ENCODE measurements at places on chromosomes 12 and 14.

GRCh38 chr14:100442498-100443490, 119.7 kb downstream of the SLC25A47 start:
- DNase-seq: no peak

GRCh38 chr12:12726555-12727093, 9.5 kb downstream of the CDKN1B start:
- no peak for DNase-seq

DNA sequence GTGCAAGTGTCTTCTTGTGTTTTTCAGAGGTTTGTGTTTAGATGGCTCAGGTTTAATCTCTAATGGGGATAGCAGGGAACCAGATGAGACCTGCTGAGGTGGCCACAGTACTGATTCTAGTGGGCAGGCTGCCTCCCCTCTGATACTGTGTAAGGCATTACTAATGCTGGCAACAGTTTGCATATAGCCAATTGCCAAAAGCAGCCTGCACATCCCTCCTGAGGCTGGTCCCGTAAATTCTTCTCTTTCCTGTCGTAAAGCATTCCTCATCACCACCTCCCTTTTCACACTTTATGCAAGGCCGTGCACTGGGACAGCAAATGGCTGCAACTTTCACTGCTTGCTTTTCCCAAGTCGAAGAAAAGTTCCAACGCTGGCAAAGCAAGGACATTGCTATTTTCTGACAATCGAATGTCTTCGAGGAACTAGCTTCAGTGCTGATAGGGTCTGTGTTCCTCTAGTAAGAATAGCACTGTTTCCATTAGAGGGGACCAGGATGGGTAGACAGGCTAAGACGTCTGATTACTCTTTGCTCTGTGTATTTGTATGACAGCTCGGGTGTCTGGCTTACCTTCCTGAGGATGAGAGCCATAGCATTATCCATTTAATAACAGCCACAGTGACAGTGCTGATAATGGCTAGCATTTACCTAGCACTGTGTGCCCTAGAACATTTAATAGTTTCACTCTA, 178.2 kb upstream of the HIF1A start:
- no peak for DNase-seq

GRCh38 chr12:77133566-77133965, 68.2 kb upstream of the E2F7 start:
- DNase-seq: no peak

- no peak for DNase-seq
Observed at GRCh38 chr14:79915406-79915805, 295.9 kb downstream of the DIO2 start.

- no peak for DNase-seq
Observed at GRCh38 chr14:97453991-97454390, 656.8 kb downstream of the VRK1 start.

- no peak for DNase-seq
Observed at GRCh38 chr12:5433845-5434646, 2.1 kb downstream of the NTF3 start.

- no peak for DNase-seq
Observed at GRCh38 chr14:32545095-32545494, 216.0 kb downstream of the AKAP6 start.

DNA sequence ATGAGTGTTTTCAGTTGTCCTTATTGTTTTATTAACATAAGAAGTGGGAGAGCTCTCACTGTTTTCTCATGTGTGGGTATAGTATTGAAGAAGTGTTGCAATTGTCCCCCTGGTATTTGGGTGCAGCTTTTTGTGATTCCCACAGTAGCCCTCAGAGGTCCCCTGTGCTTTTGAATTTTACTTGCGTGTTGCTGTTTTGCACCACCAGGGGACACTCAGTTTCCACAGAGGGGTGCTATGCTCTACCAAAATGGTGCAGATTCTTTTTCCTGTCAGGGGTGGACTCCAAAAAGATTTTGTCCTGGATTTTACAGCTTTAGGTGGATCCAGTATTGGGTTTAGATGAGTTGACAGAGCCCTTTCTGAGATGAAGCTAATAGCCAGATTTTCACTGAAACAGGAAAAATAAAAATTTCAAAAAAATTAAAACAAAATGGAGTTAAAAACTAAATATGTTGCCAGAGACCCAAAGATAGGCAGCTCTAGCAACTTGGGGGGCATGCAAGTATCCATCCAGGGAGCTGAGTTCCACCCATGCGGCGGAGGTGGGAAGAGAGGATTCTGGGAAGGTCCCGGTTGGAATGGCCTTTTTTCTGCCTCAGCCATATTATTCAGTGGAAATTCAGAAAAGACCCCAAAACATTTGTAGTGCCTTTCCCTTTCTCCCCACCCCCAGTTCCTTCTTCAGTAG, 50.2 kb downstream of the TTLL5 start:
- DNase-seq: no peak

DNA sequence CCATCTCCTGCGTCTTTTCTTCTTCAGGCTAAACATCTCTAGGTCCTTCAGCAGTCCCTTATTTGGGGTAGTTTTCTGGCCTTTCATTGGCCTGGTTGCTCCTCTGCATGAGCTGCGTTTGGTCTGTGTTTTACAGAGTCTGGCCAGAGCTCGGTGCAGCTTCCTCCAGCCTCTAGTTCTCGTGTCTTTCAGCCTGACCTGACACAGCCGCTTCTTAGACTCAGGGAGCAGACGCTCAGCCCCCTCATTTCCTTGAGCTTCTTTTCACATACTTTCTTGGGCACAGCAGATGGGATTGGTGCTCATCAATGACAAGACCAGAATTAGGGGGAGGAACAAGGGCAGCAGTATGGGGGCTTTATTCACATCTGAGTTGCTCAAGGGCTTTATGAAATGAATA, 13.6 kb upstream of the GSG1 start:
- DNase-seq: no peak

DNA sequence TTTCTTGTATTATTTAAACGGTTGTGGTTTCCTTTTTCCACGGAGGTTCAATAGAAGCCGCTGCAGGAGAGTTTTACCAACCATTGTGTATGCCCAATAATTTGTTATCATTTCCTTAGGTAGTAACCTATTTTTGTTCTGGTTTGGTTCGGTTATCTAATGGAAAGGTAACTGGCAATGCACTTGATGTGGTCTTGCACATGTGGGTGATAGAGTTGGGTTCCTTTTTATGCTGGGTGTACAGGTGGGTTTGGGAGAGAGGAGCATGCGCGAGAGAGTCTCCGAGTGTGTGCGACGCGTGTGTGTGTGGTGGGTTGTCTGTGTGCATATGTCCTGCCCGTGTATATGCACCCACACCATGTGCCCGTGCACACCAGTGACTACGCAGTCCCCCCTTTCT, 102.7 kb upstream of the FKBP4 start:
- no peak for DNase-seq

GRCh38 chr12:51672334-51672733, 81.3 kb downstream of the SCN8A start:
- DNase-seq: no peak

- DNase-seq: no peak
Observed at GRCh38 chr12:79521576-79521975, 169.2 kb downstream of the PAWR start.

DNA sequence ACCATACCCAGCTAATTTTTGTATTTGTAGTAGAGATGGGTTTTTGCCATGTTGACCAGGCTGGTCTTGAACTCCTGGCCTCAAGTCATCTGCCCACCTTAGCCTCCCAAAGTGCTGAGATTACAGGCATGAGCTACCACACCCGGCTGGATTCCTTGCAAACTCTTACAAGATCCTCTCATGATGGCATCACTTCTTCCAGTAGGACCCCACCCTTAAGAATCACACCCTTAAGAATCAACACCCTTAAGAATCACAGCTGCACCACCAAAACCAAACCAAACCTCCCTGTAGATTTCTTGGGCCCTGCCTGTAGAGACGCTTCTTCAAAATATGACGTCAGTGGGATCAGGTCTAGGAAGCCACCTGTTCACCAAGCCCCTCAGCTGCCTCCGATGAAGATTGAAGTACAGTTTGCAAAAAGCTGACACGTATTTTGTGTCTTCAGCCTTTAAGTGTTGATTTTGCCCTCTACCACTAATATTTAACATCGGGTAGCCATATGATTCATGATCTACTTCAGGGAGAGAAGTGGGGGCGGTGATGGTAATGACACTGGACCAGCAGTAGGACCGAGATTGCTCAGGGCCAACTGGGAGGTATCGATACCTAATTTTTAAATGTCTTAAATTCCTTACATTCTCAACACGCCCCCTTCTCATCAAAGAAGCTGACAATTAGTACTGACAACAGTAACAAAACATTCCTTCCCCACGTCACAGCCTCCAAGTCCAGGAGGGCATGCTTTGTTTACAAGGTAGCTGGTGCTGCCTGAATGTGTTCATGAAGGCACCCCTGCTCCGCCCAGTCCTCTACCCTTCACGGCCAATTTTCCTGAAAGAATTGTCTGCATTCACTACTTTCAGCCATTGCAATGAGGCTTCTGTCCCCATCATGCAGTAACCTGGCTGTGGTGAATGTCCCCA, 57.2 kb downstream of the ESRRB start:
- no peak for DNase-seq

DNA sequence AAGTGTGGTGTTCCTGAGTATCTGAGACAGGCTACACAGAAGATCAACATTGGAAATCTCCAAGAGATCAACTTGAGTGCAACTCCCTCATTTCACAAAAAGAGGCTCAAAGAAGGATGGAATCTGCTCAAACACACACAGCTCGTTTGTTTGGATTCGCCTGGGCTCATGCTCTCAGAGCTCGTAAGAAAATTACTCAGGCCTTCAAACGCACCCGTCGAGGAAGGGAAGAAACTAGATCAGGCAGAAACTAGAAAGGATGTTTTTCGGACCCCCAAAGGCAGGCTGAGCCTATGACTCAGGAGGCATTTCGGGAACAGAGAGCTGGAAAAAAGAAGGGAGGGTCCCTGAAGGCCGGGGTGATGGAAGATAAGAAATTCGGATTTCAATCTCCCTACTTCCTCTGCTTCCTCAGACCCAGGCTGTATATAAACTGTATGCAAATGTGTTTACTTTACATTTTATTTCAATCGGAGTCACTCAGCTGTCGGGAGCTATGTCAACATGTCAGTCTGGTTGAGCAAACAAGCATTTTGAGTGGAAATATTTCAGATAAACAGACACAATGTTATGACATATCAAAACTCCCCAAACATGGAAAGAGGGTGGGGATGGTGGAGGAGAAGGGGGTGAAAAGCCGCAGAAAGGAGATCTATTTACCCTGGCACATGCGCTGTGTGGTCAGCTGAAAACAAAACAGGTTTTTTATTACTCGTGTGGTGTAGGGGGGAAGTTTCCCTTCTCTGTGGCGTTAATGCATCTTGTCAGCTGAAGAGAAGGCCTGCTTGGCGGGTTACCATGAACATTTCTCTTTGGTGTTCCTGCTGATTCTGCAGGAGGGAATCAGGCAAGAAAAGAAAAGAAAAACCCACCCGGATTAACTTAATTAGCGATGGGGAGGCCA, 129.1 kb upstream of the TBX3 start:
- no peak for DNase-seq

GRCh38 chr12:131003716-131004045, 50.0 kb downstream of the ADGRD1 start:
- no peak for DNase-seq

- DNase-seq: no peak
Observed at GRCh38 chr12:91628656-91629055, 446.0 kb upstream of the DCN start.

DNA sequence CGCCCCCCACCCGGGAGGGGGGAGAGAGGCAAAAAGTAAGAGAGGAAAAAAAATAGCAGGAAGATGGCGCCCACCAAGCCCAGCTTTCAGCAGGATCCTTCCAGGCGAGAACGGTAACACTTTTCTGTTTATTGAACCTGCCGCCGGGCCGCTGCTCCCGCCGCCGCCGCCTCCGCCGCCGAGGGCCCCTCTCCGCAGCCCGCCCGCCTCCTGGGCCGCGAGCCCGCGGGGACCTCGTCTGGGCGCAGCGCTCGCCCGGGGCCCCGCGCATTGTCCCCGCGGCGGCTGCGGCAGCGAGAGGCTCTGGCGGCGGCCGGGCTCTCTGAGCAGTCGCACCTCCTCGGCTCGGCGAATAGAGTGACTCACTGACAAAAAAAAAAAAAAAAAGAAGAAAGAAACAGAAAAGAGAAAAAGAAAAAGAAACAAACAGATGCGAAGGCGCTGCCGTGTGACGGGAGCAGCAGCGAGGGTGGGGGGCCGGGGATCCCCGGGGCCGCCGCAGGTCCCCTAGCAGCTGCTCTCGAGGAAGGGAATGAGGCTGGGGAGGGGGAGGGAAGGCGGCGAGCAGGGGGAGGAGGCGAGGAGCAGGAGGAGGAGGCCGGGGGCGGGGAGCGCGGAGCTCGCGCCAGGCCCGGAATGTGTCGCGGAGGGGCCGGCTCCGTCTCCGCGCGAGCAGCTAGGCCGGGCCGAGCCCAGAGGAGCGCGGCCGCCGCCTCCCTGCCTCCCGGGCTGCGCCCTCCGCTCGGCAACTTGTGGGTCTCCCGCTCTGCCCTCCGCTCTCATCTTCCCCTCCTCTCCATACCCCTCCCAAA, 781 bp downstream of the NPAS3 start:
- DNase-seq: no peak

All from T-helper 22 cell (primary cell).